Hindlimb muscle (tissue), 1 donor: ENCODE measurements at places on chromosomes 5 and 9.

- DNase-seq = no peak
Measured at GRCh38 chr9:21078702-21079101, 960 bp upstream of the IFNB1 start.

DNA sequence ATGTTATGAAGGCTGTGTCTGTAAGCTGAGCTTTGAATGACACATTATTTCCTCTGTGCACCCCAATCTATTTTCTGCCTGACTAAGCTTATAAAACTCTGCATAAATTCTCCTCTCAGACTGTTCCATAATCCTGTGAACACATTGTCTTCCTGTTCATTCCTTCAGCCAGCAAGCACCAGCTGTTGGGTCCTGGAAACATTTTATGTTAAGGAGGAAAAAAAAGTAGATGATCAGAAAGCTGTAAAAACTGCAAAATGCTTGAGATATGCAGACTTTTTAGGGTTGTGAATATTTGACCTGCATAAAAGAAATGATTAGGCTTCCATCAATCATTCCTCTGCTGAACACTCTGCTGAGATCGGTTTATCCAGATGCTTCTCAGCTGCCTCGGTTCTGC lies 1246.0 kb upstream of the DMAC1 start:
- DNase-seq = no peak

- DNase-seq = no peak
Measured at GRCh38 chr5:103793595-103794182, 231.1 kb upstream of the NUDT12 start.

GRCh38 chr5:127909066-127909465 lies 174.5 kb upstream of the SLC12A2 start:
- DNase-seq = no peak

DNA sequence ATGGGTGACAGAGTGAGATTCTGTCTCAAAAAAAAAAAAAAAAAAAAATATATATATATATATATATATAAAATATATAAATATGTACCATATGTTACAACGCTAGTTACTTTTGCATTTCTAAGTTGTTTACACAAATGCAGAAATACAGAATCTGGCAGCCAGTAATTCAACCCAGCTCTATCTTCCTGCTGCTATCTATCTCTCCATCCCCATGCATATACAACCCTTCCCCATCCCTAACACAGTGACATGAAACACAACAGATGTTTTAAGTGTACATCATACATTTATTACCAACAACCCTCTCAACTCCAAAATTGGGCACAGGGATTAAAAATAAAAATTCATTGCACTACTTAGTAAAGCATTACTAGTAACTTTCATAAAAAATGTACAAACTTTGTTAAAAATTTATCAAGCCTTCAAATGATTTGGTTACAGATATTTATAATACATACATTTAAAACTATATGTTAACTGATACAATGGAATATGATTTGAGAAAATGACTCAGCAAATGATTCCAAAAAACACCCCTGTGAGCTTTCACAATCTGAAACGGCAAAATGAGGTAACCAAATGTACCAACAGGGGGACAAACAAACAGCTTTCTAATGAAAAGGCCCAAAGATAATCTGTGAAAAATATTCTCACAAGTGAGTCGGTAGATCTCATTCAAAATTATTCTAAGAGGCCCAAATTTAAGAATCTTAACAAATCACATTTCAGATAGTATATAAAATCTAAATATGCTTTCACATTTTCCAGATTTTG lies 63.8 kb downstream of the RNF38 start:
- no peak for DNase-seq

DNA sequence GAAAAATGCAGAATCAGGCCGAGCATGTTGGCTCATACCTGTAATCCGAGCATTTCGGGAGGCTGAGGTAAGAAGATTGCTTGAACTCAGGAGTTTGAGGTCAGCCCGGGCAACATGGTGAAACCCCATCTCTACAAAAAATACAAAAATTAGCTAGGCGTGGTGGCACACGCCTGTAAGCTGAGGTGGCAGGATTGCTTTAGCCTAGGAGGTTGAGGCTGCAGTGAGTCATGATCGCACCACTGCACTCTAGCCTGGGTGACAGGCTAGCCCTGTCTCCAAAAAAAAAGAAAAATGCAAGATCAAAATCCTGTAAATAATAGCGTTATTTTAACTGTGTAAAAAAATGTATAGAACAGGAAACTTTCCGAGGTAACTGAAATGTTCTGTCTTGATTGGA lies 39.4 kb downstream of the RNF44 start:
- DNase-seq = no peak

- DNase-seq = no peak
Measured at GRCh38 chr5:10849278-10849677, 88.2 kb upstream of the DAP start.

- no peak for DNase-seq
Measured at GRCh38 chr5:89283728-89284493, 400.9 kb upstream of the MEF2C start.

DNA sequence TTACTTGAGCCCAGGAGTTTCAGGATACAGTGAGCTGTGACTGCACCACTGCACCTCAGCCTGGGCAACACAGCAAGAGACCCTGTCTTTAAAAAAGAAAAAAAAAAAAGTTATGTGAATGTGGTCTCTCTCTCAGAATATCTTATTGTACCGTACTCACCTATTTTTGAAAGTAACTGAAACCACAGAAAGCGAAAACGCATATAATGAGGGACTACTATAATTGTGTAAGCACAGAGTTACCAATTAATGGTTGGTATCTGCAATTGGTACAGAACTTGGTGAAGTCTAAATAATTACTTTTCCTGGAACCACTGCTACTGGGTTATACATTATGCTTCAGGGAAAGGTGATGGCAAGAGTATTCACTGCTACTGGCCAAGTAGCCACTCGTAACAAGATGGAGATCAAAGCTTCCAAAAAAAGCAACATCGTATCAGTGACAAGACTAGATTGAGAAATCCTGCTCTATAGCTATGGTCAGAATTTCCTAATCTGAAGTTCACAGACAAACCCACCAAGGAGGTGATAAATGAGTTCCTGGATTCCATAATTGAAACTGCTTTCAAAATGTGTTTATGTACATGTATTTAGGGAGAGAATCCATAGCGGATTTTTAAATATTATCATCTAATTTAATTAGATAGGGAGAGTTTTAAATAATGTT lies 82.7 kb downstream of the NR6A1 start:
- DNase-seq = no peak

- DNase-seq = no peak
Measured at GRCh38 chr5:53017383-53017782, 28.2 kb downstream of the ITGA2 start.

- peak; percentile 23 for DNase-seq
Measured at GRCh38 chr9:116860509-116861120, 173.5 kb downstream of the TRIM32 start.

DNA sequence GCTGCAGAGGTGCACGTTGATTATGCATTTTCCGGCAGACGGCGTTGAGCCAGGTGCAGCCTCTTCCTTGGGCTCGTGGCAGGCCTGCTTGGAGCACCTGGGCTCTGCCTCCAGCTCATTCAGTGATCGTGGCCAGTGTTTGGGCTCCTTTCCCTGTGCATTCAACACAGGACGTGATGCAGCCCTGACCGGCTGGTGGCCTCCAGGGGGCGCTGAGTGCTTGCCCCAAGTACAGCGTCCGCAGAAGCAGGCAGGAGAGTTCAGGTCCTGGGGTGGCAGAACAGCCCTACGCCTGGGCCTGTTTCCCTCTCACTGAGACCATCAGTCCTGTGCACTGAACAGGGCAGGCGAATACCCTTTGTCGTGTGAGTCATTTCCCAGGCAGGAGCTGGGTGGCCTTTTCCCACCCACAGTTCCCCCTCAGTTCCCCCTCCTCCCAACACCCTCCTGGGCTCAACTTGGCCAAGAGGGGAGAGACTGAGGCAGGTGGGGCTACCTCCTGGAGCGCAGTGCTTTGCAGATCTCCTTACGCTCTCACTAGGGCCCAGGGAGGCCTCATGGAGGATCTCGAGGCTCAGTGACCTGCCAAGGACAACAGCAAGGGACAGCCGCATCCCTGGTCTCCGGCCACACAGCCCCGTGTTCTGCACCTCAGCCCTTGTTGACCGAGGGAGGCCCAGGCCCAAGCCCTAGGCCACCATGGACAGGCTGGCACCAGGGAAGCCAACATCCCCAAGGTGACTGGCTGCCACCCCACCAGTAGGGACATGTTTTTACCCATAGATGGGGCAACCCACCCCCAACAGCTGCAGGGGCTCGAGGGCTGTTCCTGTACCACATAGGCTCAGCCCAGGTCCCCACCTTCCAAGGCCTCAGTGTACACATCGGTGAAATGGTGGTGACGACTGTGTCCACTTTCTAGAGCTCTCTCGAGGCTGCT lies 52.9 kb downstream of the LRSAM1 start:
- DNase-seq = peak; percentile 81

DNA sequence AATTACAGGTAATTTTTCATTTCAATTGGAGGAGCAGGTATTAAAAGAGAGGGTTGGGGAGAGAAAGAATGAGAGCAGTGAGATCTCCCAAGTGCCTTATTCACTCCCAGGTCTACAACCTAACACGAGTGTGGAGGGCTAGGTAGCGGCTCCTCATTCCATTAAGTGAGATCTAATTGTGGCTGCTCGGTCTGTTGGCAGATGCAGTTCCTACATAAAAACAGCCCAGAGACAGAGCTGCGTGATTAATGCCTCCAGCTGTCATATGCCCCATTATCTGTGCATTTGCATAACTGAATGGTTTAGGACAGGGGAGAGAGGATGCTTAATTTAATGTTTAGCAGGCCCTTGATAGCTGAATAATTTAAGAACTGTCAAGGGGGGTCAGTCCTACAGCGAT lies 100.5 kb downstream of the PSAT1 start:
- DNase-seq = no peak

DNA sequence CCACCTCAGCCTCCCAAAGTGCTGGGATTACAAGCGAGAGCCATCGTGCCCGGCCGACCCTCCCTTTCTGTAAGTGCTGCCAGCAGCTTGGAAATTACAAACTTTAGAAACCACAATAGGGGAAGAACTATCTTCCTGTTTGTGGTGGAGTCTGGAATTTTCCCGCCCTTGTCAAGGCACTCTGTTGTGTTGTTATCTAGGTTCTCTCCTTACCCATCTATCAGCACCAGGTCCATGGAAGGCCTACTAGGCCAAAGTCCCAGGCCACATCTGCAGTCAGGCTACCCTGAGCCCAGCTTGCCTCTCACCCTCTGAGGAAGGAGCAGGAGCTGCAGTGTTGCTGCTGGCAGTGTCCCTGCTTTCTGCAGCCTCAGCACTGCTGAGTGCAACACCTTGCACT lies 214.9 kb downstream of the MCTP1 start:
- DNase-seq = no peak

- no peak for DNase-seq
Measured at GRCh38 chr9:7944572-7944971, 145.0 kb upstream of the DMAC1 start.

DNA sequence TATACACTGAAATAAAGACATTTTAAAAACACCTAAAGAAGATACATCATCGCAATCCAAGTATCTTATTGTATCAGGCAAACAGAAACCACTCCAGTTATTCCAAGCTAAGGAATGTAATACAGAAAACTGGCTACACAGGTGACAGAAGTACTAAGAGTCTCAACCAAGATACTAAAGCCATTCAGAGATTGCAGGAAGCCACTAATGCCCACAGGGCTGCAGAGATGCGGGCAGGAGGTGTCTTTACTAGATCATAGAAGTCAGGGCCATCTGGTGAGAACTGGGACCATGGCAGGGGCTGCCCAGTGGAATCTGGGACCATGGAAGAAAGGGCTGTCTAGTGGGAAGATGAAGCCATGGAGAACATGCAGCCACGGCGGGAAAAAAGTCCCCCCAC lies 365.6 kb downstream of the NDUFS4 start:
- DNase-seq = no peak

- no peak for DNase-seq
Measured at GRCh38 chr5:135010502-135011354, 23.3 kb downstream of the PITX1 start.

DNA sequence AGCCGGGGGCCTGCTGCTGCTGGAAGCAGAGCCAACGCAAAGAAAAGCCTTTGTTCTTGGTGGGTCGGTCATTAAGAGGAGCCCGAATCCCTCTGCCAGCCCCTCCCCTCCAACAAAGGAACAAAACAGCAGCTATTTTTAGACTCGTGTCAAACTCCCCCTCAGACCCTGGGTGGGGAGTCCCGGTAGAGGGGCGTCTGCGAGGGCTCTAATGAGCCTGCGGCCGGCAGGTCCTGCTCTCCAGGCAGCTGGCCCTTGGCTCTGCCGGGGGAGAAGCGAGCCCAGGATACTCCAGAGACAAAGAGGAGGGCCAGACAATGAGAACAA lies 114.0 kb downstream of the LHX2 start:
- DNase-seq = no peak

DNA sequence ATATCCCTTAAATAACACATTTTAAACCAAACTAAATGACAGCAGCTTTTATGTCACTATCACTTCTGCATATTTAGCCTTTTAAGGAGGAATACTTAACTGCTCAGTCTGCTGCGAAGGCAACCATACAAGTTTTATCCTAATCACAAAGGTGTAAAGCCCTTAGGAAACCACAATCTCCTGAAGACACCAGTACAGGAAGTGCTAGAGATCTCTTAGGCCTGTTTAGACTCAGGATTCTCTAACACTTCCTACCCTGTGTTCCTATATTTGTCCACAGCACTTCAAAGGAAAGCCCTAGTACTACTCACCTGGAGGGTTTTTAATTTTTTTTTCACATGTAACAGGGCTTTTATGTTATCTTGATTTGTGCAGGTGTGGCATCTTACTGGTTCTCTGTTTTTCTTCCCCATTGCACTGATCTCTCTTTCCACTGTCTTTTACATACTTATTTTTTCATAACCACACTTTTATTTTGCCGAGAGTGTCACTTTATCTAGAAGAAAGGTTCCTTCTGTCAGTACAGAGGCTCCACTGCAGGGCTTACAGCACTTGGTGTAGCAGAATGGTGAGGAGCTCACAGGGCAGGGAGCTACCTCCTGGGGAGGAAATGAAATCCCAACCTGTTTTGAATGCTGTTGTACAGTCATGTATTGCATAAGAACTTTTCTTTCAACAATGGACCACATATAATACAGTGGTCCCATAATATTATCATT lies 1060.6 kb upstream of the ACO1 start:
- DNase-seq = no peak

GRCh38 chr5:136992796-136993489 lies 506.2 kb downstream of the SPOCK1 start:
- no peak for DNase-seq

GRCh38 chr5:117738571-117738970 lies 1163.9 kb upstream of the SEMA6A start:
- no peak for DNase-seq

- no peak for DNase-seq
Measured at GRCh38 chr9:19397845-19398244, 11.0 kb upstream of the ACER2 start.

GRCh38 chr5:112529525-112529924 lies 110.4 kb upstream of the EPB41L4A start:
- DNase-seq = no peak

DNA sequence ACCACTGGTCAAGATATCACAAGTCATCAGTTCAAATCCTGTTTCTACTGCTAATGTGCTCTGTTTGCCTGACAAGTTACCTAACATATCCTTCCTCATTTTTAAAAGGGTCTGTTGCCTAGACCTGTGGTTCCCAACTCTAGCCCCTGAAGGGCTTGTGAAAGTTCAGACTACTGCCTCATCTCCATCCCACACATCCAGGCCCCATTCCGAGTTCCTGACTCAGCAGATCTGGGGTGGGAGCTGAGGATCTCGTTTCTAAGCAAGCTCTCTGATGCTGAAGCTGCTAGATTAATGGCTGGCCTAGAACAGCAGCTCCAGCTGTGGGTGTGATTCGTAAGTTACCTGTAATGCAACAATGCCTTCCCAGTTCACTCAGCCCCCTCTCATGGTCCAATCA lies 32.5 kb downstream of the S1PR3 start:
- no peak for DNase-seq

GRCh38 chr9:123482295-123482968 lies 126.4 kb downstream of the CRB2 start:
- no peak for DNase-seq
